ENCODE measurements at places on chromosomes 12 and 14.

DNA sequence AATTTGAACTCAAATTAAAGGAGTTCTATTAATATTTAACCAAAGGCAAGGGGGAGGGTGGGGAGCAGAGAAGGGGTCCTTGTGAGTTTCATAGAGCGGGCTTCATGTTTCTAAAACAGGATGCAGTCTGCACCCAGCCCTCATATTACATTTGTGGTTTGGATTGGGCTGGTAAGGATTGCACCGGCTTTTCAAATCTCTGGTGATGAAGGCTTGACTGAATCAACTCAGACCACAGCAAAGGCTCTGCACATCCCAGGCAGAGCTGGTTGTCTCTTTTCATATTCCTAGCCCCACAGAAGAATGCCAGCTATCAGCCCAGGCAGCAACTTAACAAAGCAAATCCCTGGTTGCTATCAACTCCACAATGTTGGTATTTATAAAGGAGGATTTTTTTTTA, 1221.4 kb downstream of the VRK1 start:
- DNase-seq: no peak

DNA sequence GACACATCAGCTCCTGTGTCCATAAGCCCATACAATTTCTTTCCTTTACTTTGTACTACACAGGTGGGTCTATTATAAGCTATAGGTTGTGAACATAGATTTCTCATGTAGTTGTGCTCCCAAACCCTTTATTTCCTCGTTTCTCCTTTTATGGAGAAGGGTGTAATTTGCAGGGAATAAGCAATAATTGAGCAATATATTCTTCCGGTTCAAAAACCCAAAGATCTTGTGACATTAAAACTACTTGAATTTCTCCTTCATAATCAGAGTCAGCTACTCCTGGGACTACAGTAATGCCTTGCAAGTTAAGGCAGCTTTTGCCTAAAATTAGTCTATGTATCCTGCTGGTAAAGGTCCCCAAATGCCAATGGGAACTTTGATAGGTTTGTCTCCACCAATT, 19.1 kb upstream of the MAPKAPK5 start:
- no peak for DNase-seq

DNA sequence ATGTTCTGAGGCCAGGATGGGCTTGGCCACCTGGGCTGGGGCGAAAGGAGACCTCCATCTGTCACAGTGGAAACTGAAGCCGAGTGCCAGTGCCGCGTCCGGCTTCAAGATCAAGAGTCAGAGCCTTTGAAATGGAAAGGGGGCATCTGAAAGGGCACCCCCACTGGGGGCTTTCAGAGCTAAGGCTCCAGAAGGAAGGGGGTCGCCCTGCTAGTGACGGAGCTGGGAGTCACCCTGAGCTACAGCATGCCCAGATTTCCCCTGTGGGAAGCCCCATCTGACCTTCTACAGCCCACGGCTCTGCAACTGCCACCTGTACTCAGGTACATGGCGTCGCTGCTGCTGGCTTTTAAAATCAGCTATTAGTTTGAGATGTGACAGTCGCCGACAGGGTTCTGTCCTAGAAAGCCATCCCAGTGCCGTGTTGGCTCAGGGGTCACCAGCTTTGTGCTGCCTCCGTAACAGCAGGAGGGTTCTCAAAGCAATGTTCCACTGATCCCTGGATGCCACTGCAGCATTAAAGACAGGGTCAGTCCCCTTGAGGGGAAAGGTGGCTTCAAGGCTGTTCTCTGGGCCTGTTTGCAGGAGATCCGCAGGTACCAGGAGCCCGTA, 31.5 kb downstream of the CCNK start:
- DNase-seq: no peak

- DNase-seq: no peak
Observed at GRCh38 chr14:90871605-90872233, 55.5 kb upstream of the TTC7B start.

- DNase-seq: no peak
Observed at GRCh38 chr12:51190820-51191219, 17.9 kb upstream of the TFCP2 start.

DNA sequence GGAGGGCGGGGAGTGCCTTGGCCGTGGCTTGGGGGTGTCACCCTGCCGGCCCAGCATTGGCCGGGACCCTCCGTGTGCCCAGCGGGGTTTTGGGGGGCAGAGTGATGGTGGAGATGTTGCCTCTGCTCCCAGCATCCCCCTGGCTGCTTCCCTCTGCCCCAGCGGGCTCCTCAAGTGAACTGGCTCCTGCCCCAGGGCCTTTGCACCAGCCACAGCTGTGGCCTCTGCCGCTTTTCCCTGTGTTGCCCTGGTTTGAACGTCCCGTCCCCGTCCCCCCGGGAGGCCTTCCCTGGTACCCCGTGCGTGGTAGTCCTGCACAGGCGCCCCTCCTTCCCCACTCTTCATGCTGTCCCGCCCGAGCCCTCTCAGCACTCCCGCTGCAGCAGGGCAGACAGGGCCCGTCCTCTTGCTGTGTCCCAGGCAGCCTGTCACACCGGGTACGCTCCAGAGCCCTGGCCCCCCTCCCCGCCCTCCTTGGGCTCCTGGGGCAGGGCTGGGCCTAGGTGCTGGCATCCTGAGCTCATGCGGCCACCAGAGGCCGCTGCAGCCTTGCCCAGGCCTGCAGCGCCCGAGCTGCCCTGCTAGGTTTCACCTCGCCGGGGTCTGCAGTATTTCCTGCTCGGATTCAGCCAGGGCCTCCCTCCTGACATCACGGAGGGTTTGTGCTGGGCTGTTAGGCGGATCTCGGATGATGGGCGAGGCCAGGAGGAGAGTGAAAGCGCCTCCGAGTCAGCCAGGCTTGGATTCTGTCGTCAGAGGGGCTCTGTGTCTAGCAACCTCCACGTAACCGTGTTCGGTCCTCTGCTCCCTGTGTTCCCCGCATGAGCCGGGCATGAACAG, 9.5 kb downstream of the NOC4L start:
- no peak for DNase-seq

DNA sequence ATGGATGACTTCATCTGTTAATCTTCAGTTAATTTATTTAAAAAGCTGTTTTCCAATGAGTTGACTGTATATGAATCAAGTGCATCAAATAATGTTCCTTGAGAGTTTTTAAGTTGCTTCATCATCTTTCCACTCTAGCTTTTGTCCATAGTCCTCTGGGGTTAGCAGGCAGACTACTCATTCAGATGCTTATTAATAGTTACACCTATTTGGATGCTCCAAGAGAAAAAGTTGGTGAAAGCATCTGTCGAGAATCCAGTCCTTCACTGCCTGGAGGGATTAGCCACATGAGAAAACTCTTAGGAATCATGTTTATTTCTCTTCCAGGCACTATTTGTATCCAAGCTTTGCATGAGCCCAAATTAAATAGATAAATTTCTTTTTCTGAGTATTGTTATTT, 70.2 kb downstream of the DACT1 start:
- DNase-seq: no peak

DNA sequence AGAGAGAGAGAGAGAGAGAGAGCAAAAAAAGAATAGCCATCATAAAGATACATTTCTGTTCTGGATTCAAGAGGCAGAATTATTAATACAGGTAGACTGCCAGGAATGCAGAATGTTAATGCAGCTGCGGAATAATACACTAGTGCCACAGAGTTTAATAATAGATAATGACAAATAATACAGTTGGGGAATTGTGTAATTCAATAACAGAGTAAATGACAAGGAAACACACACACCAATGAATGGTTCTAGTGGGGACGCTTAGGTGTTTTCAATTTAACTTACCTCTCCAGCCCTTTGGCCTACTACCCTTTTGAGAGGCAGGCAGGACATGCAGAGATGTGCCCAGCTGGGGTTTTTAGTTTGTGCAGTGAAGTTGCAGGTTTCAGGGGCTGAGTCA, 313.9 kb downstream of the NRXN3 start:
- DNase-seq: no peak

DNA sequence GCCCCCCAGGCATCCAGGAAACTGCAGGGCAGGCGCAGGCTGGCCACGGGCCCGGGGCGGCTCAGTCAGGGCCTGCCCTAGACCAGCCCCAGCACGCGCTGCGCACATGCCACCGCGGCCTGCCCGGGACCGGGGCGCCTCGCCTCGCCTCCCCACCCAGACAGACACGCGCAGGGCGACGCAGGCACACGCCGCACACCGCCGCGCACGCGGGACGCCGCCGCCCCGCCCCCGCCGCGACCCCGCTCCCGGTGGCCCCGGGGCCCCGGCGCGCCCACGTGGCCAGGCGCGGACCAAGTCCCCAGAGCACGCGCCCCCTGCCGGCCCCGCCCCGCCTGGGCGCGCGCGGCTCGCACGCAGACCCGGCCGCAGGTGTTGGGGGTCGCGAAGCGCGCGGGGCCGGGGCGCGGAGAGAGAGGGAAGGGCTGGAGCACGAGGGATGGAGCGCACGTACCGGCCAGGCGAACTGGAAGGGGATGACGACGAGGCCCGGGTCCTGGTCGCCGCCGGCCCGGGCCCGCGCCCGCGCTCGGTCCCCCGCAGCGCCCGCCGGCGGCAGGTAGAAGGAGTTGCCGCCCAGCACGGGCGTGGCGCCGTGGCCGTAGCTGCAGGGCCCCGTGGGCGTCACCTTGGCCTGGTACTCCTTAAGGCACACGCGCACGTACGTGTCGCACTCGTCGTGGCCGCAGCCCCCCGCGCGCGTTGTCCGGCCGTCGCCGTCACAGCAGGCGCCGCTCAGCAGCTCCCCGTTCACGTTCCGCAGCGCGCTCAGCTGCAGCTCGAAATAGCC, 1.1 kb downstream of the JAG2 start:
- no peak for DNase-seq

DNA sequence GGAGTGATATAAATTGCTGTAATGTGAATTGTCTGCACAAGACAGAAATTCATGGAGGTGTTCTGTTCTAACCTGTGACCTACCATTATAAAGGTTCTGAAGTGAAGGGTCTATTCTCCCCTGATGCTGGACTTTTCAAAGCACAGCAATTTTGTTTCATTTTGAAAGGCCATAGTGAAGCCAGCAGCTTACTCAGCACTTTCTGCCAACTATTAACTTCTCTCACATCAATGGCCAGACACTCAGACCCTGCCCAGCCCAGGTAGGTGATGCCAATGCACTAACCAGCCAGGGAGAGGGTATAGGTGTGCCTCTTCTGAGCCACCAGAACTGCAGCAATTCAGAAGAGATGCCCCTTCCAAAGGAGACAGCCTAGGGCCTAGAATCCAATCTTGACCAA, 43.9 kb downstream of the SLC15A4 start:
- no peak for DNase-seq

Data from HS-27A (cell line).